ENCODE measurements at places on chromosomes 6 and 20.

GRCh38 chr6:135236732-135237131 lies 55.6 kb downstream of the MYB start:
- no peak for DNase-seq

DNA sequence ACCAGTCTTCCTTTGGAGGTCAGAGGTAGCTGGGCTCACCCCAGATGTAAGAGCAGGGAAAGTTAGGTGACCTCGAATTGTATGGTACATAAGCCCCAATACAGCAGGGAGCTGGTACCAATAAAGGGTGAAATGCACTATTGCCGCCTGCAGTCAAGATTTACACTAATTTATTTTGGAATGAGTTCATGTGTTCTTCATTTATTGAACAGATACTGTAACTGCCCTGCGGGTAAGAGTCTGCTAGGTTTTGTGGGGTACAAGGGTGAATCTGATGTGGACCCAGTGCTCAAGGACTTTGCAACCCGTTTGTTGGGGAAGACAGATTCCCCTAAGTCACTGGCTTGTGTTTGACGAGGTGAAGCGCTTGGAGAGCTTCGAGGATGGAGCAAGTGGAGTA lies 2.5 kb upstream of the DNAJC5 start:
- no peak for DNase-seq

GRCh38 chr6:53294095-53294494 lies 54.7 kb downstream of the ELOVL5 start:
- DNase-seq: no peak

DNA sequence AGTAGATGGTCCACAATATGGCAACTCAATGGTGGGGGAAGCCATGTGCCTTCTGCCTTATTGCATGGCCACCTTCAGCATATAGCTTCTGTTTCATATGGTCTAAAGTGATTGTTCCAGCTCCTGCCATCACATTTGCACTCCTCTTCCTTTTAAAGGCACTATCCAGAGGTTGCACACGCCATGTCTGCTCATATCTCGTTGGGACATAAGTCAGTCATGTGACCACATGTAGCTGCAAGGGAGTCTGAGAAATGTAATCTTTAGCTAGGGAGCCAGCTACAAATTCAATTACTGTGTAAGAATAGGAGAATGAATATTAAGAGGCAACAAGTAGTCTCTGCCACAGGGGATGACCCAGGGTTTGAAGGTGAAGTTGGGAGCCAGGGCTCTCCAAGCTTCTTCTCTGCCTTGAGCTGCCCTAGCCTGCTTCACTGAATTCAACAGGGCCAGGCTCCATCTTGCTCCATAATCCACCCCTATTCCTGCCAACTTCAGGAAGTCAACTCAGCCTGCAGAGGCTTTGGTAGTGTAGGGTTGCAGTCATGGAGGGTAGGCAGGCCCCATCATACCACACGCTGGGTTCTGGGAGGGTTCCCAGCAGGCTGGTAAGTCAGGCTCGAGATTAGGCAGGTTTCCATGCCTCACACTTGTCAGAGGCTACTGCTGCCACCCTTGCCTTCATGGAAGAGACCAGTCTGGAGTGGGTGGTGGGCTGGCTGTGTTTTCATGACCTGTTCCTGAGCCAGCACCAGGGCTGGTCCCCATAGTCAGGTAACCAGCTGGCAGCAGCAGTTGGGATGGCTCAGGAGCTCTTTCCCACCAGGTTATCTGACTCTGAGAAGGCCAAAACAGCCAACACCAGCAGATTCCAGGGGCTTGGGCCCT lies 56.7 kb upstream of the SAYSD1 start:
- DNase-seq: no peak

DNA sequence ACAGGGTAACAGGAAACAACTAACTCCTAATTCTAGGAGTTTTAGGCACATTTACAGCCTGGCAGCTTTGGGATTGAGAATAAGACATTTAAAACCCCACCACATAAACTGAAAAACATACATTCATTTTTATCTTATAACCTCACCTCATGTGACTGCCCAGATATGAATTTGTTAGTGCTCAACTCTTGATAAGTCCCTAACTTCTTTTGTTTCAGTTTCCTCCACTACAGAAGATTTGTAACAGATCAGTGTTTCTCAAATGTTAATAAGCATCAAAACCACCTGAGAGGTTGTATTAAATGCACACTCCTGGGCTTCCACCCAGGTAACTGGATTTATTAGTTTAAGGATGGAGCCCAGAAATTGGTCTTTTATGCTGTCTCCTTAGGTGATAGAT lies 190.1 kb upstream of the ARID1B start:
- DNase-seq: no peak

DNA sequence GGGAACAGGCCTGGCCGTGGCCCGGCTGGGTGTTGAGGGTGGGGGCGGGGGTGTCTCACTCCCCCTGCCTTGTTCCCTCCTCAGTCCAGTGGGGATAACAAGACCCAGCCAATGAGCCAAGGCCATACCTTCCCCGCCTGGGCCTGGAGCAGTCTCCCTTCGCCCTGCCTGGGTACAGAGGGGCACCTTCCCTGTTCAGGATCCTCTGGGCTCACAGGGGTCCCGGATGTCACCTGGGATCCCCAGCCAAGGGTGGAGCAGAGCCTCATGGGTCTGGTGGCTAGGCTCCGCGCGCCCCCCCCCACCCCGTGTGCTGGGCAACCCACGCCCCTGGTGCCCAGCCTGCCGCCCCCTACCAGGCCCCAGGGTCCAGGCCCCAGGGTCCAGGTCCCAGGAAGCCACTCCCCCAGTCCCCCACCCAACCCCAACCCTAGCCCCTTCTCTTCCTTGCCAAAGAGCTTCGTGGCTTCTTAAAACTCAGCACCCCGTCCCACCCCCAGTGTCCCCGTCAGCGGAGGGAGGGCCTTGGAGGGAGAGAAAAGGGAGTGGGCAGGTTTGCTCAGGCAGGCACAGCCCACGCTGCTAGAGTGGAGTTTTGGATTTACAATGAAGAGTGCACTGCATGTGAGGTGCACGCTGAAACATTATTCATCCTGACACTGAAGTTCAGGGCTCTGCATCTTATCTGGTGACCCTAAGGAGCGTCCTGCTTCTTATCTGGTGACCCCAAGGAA lies 11.8 kb downstream of the HRH3 start:
- DNase-seq: no peak
